ENCODE measurements at places on chromosomes 2 and 18.

DNA sequence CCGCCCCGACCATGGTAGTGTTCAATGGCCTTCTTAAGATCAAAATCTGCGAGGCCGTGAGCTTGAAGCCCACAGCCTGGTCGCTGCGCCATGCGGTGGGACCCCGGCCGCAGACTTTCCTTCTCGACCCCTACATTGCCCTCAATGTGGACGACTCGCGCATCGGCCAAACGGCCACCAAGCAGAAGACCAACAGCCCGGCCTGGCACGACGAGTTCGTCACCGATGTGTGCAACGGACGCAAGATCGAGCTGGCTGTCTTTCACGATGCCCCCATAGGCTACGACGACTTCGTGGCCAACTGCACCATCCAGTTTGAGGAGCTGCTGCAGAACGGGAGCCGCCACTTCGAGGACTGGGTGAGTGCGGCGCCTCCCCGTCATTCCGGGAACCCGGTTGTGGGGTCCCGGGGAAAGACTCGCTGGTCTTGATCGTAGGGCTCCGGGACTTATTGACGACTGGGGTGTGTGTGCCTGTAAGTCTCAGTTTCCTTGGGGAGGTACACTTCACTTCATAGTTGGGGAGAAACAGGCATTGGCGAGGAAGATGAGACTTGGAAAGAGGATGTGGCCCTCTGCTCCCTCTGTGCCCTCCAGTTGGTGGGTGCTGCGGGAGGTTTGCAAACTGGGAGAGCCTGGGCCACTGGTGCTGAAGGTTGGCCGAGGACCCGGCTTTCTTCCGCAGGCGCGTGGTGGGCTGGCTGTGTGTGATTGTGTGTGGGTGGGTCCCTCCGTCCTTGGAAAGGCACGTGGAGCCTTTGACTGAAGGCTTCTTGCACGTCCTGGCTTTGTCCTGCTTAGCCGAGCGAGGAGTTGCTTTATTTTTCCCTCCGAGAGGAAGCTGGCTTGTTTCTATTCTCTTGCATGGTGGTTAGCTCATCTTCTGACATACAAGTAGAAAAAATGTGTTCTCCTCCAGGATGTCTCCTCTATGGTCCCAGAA, 886 bp downstream of the PRKCE start:
- no peak for DNase-seq

- no peak for DNase-seq
These were observed 35.5 kb downstream of the NXPH2 start for GRCh38 chr2:138744713-138745112.

- no peak for DNase-seq
These were observed 180.3 kb downstream of the GCA start for GRCh38 chr2:162524192-162524591.

DNA sequence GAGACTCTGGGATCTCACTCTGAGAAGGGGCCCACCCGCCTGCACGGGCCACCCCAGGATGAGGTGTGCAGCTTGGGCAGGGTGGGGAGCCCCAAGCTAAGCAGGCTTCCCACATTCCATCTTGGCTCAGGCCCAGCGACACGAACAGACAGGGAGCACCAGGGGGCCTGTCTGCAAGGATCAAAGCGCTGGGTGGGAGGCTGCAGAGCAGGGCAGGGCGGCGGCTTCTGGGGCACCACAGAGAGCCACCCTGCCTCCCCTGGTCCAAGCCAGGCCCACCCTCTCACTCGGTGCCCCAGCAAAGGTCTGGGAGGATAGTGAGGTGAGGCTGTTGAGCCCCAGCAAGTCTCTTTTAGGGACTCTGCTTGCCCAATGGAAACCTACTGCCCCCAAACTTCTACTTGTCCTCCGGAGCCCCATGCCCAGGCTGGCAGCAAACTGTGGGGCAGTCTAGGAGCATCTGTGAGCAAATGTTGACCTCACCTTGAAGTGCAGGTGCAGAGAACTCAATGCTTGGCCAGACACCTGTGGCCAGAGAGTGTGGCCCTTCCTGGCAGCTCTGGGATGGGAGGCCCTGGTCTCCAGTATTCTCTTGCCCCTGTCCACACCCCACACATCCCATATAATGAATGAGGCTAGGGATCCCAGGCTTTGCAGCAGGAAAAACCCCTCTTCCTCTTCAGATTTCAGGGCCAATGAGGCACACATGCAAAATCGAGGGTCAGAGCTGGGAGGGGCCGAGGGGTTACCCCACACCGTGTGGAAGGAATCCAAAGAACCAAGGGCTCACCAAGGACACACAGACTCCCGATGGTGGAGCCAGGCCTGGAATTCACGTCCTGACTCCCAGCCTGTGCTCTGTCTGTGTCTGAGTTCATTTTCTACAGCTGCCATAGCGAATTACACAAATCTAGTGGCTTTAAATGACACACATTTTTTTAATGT, 18.8 kb upstream of the GLI2 start:
- DNase-seq: no peak

GRCh38 chr2:133760376-133760775, 192.1 kb upstream of the NCKAP5 start:
- peak; percentile 74 for DNase-seq

DNA sequence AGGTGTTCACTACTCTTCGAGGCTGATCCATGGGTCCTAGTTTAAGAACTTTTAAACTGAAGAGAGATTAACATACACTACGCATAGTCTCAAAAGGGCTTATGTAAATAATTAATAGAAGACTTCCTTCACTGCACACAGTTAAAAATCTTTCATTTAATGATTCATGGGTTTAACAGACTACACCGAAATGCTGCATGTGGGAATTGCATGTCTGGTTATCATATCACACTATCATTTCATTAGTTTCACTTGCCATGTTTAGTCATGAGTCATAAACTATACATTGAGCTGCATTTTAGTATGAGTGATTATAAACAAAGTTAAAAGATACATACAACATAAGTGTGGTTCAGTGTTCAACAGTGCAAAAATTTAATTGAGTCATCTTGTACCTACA, 31.2 kb downstream of the GLS start:
- DNase-seq: no peak

GRCh38 chr2:164761737-164762460, 79.7 kb downstream of the COBLL1 start:
- no peak for DNase-seq

DNA sequence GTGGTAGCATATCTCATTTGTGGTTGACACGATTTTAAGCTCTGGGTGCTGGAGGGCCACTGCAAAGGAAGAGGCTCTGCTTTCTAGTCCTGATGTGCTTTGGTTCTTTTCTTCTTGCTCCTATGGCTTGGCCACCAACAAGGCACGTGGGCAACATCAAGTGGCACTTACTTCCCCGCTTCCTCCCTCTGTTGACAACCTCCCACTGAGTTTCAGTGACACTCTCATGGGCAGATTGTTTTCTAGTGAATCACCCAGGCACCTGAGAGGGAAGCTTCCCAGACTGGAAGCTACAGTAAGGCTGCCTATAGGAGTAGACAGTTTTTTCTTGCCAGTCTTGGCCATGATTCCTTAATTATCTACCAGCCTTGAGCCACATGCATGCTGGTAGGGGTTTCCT, 89.0 kb downstream of the NBAS start:
- no peak for DNase-seq

DNA sequence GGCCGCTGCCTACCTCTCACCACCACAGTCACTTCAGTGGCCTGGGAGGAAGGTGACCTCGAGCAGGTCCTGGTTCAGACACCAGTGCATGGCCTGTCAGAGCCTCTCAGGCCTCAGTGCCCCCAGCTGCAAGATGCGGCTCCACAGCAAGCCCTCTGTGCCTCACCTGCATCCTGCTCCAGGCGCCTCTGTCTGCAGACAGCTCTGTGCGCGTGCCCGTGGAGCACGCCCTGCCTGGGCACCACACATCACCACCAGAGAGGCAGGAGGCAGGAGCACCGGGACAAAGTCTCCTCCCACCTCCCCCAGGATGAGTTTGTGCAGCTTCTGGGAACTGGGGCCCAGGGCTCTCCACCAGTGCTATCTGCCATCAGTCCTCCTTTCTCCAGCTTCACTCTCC, 98.7 kb downstream of the TFCP2L1 start:
- DNase-seq: no peak

- no peak for DNase-seq
These were observed 11.9 kb upstream of the CCNT2 start for GRCh38 chr2:134906726-134907125.

- DNase-seq: no peak
These were observed 204.0 kb downstream of the CYRIA start for GRCh38 chr2:16461672-16462071.

DNA sequence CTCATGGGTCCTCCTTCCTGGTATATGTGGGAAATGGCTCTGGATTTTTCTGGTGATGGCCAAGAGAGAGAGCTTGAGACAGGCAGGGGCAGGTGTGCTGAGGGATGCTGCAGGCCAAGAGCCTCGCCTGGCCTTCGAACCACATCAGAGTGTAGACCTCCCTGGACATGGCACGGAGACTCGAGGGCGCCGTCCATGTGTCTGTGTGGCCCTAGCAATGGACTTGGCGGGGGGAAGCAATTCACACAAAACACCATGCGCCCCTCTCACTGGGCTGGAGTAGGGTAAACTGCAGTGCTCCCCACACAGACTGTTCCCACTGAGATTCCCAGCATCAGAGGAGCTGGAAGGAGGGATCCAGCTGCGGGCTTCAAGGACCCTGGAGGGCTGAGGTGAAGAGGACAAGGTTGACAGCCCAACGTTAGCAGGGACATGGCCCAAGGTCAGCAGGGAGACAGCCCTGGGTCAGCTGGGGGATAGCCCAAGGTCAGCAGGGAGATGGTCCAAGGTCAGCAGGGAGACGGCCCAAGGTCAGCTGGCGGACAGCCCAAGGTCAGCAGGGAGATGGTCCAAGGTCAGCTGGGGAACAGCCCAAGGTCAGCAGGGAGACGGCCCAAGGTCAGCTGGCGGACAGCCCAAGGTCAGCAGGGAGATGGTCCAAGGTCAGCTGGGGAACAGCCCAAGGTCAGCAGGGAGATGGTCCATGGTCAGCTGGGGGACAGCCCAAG, 75.4 kb upstream of the HDAC4 start:
- DNase-seq: no peak

DNA sequence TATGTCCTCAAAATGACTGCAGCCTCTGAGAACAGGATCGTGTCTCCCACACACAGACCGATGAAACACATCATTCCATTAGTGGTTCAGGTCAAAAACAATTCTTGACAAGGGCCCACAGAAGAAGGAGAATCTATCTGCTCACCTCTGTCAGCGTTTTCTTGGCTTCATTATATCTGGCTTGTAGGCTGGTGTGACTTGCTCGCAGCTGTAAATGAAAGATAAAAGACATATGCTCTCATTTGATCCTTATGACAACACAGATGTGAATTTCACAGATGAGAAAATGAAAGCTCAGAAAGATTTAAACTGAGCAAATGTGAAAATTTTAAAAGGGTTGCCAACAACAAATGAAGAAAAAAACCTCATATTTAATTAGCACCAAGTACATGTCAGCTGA, 61.6 kb downstream of the CCDC93 start:
- no peak for DNase-seq

GRCh38 chr2:224248944-224249371, 152.9 kb downstream of the FAM124B start:
- no peak for DNase-seq

DNA sequence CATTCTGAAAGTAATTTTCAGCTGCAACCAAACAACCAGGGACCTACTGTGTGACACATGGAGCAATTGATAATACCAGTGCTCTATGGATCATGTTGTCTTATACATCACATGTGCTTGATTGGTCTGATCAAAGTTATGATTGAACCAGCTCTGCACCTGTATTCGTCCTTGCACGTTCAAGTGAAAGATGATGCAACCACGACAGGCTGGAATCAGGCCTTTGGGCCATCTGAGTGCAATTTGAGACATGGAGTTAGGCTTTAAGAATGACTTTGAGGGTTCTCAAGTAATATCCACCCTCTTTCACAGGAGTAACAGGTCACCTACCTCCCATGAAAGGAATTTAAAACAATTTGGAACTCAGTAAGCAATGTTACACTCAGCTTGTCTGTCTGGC, 165.2 kb downstream of the SLC8A1 start:
- no peak for DNase-seq

GRCh38 chr18:63683152-63683551, 19.6 kb upstream of the SERPINB11 start:
- peak; percentile 96 for DNase-seq

- no peak for DNase-seq
These were observed 288.7 kb downstream of the AKAIN1 start for GRCh38 chr18:4908328-4908727.

- no peak for DNase-seq
These were observed 180.2 kb upstream of the SMIM21 start for GRCh38 chr18:75607701-75608100.

GRCh38 chr2:57943315-57943714, 103.3 kb upstream of the VRK2 start:
- DNase-seq: peak; percentile 14

GRCh38 chr2:241659150-241659739, 21.8 kb downstream of the ATG4B start:
- no peak for DNase-seq

DNA sequence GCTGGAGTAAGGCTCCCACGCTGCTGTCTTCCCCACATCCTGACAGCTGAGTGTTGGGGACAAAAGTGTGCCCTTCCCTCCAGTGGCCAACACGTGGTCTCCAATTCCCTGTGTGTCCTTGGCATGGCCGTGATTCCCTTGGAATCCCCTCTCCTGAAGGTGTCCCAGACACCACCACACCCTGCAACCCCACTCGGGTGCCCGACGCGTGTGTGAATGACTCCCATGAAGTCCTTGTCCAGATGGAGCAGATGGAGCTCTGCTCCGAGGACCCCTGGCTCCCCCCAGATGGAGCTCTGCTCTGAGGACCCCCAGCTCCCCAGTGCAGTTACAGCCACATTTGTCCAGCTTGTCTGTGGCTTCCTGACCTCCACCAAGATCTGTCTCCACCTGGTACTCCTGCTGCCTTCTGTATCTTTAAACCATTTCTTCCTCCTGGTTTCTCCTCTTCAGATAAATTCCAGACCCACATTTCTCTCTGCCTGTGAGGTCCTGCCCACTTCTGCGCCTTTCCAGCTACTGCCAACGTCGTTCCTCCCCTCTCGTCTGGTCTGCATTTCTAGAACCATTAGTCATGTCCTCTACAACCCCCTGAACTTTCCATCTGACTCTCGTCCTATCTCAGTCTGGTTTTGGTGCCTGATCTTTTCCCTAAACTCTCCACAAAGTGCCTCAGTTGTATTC, 86.8 kb upstream of the PXDN start:
- peak; percentile 26 for DNase-seq

DNA sequence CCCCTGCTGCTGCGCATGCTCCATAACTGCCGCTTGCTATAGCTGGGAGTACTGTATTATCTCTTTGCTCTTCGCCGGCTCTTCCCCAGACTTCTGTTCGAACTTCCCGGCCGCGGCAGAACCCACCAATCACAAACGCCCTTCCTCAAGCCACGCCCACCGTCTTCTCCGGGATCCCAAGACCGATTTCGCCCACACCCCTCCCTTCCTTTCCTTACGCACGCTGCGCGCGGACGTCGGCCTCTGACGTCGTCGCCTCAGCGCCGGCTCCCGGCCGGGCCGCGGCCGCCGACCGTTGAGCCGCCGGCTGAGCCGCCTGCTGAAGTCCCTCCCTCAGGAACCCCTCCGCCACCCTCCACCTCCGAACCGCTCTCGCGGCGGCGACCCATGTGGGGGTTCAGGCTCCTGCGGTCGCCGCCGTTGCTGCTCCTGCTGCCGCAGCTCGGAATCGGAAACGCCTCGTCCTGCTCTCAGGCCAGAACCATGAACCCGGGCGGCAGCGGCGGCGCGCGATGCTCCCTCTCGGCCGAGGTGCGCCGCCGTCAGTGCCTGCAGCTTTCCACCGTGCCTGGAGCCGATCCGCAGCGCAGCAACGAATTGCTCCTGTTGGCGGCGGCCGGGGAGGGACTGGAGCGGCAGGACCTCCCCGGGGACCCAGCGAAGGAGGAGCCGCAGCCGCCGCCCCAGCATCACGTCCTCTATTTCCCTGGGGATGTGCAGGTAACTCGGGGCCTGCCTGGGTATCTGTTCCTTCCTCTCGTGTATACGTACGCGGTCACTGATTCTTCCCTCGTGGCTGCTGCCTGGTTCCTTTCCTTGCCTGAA, at the start of gene C2orf69:
Gene C2orf69, plus strand, starts transcription at position 242 of the 825 bp plus-strand sequence. Its CDS starts 146 bp downstream, at position 388.
- DNase-seq: peak; percentile 83
